AG10803 (cell line): ENCODE measurements at places on chromosomes 1 and 21.

DNA sequence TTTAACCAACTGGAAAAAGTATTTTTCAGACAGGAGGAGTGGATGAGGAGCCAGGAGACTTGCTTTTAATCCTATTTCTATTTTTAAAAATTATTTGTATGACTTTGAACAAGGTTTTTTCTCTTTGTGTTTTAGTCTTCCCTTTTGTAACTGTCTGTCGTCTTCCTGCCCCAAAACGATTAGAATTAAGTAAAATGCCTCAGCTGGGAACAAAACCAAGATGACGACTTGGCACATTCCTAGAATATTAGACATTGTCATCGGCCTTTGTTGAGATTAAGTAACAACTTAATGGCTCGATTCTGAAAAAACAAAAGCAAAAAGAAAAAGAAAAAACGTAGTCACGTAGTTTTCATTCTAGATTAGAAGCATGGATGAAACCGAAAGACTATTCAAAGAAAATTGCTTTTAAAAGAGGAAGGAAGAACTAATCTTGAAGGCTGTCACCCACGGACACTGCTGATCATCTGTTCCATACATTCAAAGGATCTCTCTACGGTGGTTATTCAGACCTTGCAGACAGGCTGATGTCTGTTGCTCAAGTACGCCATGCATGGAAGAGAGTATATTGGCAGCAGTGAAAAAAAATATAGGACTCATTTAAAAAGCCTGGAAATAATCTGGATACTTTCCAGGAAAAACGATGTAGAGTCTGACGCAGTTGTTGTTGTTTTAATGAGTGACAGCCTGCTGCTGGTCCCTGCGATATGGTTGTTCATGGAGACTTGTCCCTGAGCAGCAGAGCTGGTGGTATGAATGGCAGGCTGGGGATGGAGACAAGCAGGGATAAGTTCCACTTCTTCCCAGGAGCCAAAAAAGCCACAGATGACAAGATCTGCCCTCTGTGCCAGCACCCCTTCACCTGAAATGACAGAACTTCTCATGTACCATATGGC, 16.8 kb downstream of the GNG4 start:
- peak; percentile 79 for DNase-seq

GRCh38 chr1:209808059-209808581, 2.2 kb upstream of the IRF6 start:
- DNase-seq = peak; percentile 92

GRCh38 chr1:14366091-14367018, 232.1 kb upstream of the KAZN start:
- DNase-seq = no peak

GRCh38 chr1:41813755-41814745, 104.7 kb downstream of the HIVEP3 start:
- no peak for DNase-seq

DNA sequence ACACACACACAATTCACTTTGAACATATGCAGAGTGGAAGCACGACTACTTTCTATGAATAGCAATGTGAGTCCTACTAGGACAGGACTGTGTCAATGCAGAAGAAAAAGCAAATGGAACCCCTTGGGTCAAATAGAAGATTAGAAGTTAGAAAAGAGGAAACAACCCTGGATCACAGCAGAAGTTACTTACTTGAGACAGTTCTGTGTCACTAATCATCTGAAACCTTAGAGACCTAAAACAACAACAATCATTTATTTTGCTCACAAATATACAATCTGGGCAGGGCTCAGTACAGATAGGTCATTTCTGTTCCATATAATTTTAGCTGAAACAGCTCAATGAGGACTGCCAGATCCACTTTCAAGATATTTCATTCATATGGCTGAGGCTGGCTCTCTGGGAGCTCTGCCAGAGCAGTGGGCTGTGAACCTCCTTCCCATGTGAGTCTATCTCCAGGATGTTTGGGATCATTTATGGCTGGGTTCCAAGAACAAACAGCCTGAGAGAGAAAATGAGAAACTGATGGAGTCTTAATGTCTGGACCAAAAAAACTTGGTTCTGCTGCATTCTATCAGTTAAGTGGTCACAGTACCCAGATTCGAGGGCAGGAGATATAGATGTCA, 42.5 kb upstream of the IL10 start:
- DNase-seq = peak; percentile 75

DNA sequence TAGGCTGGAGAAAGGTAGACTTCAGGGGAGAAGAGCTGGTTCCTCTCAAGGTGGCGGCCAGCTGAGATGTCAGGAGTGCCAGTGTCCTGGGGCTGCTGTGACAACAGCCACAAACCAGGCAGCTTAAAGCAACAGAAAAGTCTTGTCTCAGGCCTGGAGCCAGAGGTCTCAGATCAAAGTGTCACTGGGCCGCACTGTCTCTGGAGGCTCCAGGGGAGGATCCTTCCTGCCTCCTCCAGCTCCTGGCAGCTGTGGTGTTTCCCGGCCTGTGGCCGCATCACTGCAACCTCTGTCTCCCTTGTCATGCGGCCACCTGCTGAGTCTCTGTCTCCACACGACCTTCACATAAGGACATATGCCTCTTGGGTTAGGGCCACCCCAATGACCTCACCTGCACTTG, 24.4 kb upstream of the TSPEAR start:
- DNase-seq = no peak

DNA sequence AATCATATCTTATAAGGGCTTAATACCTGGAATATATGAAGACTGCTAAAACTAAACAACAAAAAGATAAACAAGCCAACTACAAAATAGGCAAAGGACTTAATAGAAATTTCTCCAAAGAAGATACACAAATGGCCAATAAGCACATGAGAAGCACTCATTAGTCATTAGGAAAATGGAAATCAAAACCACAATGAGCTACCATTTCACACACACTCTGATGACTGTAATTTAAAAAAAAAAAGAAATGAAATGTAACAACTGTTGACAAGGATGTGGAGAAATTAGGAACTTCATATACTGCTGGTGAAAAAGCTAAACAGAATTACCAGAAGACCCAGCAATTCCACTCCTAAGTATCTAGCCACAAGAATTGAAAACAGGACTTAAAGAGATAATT, 374.2 kb upstream of the ZP4 start:
- no peak for DNase-seq

GRCh38 chr1:184892116-184892515, 82.2 kb downstream of the NIBAN1 start:
- no peak for DNase-seq

- no peak for DNase-seq
These were observed 53.2 kb upstream of the B3GALNT2 start for GRCh38 chr1:235557495-235557894.

DNA sequence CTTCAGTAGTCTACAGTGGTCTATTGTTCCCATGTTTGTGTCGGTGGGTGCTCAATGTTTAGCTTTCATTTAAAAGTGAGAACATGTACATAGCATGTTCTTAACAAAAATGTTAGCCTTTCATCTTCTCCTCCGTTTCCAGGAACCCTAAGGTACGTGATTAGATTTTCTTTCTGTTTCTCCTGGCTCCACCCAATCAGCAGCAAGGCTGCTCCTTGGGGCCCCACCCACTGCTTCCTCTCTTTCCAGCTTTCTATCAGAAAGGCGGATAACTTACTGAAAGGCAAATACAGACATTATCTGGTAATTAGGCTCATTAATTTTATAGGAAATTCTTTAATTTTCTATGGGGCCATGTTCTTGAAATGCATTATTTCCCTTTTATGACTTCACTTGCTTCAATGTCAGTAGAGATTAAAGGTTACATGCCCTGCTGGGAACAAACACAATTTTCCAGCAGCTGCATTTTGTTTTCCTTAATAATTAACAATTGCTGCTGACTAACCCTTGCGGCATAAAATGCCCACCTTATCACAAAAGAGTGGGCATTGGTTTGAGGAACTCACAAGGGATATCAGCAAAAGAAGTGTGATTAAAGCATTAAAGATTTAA, 324.9 kb upstream of the SNX7 start:
- no peak for DNase-seq

- DNase-seq = no peak
These were observed 61.5 kb downstream of the RGS21 start for GRCh38 chr1:192378276-192378675.

DNA sequence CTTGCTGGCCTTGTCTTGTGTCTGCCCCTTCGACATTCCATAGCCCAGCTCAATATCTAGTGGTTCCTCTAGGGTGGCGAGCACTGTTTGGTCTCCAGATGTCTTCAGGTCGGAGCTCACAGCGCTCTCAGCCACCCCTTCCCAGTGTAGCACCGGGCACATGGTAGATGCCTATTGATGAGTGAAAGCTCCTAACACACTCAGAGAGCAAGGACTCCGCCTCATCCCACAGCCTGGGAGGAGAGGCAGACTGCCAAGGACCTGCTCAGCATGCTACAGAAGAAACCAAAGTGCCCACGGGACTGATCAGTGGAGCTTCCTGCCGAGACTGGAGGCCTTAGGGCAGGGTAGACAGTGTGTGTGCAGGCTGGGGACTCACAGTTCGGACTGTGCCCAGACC, 10.9 kb downstream of the PCSK9 start:
- peak; percentile 58 for DNase-seq

DNA sequence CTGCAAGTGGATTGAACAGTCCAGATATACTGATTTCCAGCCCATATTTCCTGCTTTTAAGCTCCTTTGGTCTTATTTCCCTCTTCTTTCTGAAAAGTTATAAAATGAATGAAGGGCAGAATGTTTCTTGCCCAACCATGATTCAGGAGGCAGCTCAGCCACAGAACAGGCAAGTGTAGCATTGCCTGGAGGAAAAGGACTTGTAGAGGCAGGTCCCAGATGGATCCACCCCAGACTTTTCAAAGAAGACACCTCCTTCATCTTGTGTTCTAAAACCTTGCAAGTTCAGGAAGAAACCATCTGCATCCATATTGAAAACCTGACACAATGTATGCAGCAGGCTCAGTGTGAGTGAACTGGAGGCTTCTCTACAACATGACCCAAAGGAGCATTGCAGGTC, at the start of gene CLCA2:
TSS of gene CLCA2 (plus strand) at position 299 of the 400 bp plus-strand sequence. CDS start at position 376, 77 bp downstream.
- no peak for DNase-seq

DNA sequence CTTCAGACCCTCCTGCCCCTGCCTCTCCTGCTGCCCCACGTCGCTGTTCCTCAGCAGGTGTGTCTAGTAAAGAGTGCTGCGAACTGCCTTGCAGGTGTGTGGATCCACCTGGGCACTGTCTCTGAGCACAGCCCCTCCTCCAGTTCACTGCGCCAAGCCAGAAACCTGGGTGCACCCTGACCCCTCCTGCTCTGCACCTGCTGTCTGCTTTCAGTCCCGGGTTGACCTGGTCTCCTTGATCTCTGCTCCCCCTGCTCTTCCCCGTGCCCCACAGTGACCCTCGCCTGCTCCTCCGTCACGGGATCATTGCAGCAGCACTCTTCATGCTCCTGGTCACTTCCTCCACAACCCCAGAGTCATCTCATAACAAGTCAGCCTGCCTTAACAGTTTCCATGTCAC, 6.5 kb downstream of the A3GALT2 start:
- no peak for DNase-seq

DNA sequence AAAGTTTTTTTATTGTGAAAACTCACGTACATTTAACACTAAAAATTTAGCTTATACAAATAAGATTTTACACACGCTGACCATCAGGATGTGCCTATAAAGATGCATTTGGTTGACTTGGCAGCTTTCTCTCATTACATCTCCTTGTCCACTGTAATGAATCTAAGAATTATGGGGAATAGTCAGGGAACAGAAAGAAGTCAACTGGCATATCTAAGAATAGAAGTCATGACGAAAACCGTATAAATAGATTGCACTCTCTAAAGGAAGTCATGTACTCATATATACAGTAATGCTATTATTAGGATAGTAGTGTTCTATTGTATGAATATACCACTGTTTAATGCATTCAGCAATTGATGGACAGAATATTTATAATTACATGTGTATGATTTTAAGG, 575.8 kb upstream of the B3GALT2 start:
- no peak for DNase-seq

DNA sequence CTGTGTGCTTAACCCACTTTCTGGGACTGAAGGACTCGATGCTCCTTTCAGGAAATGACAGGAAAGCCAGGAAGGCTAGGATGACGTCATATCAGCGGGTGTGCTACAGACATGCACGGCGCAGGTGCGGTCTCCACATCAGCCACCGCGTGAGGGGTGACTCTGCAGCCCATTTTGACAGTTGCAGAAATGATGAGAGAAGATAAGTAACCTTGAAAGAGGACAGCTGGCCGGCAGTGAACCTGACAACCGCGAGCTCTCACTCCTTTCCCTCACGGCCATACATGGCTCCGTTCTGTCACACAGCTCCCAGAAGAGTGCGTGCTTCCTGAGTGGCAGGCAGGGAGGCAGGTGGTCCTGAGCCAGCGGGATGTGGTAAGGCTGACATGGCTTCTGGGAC, 1.7 kb upstream of the KRTAP10-5 start:
- no peak for DNase-seq
